ENCODE measurements at places on chromosomes 6 and 20. TPM values are rescaled to one million over a fixed set of nuclear protein-coding genes. Genes with fewer than 3 reads are reported as not detected.

Gene SLC22A3
- 2.5 TPM for total RNA-seq

Gene BTN1A1
- not detected for total RNA-seq

Gene PLG
- total RNA-seq: not detected

Gene CAP2
- total RNA-seq: 3.3 TPM

Gene GNRH2
- 1.3 TPM for total RNA-seq

All from hair follicular keratinocyte (primary cell).